Adipocyte (in vitro differentiated cells): ENCODE measurements at places on chromosomes 11 and 22.

GRCh38 chr11:110174645-110175310 is 81.6 kb downstream of the ZC3H12C start:
- DNase-seq = peak; percentile 16

DNA sequence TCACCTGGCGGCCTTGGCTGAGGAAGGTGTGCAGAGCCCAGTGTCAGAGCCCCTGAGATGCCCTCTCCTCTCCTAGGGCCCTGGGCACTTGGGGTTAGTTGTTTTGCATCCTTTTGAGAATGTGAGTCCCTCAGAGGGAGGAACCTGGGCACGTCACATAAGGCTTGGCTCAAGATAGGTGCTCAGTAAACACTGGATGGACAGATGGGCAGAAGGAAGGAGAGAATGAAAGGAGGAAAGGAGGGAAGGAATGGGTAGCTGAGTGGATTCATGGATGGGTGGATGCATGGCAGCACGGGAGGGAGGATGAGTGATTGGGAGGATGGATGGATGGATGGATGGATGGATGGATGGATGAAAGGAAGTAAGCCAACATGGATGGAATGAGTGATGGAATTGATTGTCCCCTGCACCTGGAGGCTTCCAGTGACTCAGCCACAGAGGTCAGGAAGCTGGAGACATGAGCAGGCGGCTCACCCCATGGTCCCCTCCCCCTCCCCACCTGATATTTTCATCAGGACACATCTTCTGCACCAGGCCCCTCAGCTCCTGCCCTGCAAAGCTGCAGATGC is 62.2 kb downstream of the IGLL1 start:
- no peak for DNase-seq

DNA sequence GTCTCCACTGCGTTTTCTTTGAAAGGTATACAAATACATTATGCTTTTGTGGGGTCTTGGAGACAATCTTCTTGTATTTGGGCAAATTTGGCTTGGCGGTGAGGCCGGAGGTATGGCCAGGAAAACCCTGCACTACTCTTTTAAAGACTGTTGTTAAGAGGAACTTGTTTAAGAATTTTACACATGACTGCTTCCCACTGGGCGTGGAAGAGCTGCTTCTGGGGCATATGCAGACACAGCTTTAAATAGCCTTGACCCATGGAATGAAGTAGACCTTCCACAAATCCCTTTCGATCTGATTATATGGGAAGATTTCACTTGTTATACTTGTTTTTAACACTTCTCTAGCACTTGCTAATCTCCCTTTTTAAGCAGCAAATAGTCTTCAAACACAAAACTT is 453.6 kb downstream of the MN1 start:
- DNase-seq = peak; percentile 28

GRCh38 chr11:124625504-124626168 is 3.0 kb downstream of the TBRG1 start:
- no peak for DNase-seq

- no peak for DNase-seq
Measured at GRCh38 chr22:23402275-23403151, 177.6 kb downstream of the IGLL1 start.

DNA sequence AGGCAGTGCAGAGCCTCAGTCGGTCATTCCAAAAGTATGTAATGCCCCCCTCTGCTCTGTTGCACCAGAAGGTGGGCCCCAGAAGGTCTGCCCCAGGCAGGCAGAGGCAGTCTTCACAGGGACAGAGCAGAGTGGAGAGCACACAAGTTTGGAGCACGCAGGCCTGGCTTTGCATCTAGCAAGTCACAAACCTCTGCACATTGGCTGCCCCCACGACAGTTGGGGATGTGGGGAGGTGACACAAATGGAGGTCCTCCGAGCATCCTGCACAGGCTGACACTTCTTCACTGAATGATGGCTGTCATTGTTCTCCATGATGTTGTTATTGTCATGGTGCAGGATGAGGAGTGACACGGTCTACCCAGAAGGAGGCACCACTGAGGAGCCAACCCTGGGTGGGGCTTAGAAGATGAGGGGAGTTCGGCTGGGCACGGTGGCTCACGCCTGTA is 11.9 kb downstream of the TOM1 start:
- DNase-seq = no peak

GRCh38 chr11:95994329-95994728 is 70.4 kb upstream of the MTMR2 start:
- DNase-seq = no peak

DNA sequence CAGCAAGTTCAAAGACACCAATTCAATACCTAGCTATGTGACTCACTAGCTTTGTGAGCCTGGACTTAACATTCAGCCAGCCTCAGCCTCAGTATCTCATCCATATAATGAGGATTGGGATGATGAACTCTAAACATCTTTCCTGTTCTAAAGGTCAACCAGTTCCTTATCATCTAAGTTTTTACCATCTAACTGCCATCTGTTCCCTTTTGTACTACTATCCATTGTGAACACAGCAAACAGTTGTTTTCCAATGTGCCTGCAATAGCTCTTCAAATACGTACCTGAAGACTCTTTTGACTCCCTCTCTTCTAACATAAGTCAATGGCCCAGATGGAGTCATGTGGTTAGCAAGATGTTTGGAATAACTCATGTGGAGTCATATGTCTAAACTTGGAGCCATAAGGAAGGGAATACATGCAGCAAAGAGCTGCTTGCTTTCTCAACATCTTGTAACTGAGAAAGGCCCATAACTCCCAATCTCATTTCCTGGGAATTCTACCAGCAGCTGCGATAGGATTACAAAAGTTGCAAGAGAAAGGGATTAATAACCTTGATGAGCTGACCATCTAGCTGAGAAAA is 19.4 kb downstream of the SYTL2 start:
- DNase-seq = no peak

DNA sequence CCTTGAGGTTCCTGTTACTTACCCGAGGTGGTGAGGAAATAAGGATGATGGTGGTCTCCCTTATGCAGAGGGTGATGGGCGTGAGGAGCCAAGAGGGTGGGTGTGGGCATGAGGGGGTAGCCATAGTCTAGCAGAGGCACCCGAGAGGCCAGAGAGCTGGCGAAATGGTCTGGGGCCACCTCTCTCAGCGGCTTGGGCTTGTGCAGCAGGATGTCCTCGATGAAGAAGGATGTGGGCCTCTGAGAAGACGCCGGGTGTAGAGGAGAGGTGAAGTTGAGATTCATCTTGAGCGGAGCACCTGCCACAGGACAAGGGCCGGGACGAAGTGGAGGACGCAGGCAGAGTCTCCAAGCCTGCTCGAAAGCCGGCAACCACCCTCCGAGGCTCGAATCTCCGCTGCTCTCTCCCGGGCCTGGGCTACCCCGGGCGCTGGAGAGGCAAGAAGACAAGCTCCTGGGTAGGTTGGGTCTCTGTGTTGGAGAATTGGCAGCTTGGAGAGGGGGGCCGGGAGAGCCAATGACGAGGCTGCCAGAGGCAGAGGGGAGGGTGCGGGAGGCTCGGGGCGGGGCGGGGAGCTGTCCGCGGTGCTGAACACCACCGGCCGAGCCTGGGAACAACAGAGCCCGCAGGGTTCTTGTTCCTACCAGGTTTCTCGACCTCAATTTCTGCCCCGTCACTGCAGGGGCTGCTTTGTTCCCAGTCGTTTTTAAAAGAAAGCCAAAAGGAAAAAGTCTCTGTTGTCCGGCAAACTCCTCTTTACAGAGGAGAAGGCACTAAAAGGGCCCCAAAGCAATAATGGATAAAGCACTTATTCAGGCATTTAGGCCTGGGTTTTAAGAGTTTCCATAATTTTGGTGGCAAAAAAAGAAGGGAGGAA is at the start of gene BSX:
Gene BSX, minus strand, starts transcription at position 447 of the 877 bp plus-strand sequence. Its CDS starts 163 bp downstream, at position 284.
- peak; percentile 70 for DNase-seq

- no peak for DNase-seq
Measured at GRCh38 chr11:10385696-10386095, 69.4 kb upstream of the AMPD3 start.

- no peak for DNase-seq
Measured at GRCh38 chr11:133271206-133271605, 261.1 kb downstream of the OPCML start.

- no peak for DNase-seq
Measured at GRCh38 chr11:113685654-113686359, 20.3 kb downstream of the TMPRSS5 start.

GRCh38 chr22:29701155-29701999 is 18.4 kb upstream of the CABP7 start:
- DNase-seq = no peak

DNA sequence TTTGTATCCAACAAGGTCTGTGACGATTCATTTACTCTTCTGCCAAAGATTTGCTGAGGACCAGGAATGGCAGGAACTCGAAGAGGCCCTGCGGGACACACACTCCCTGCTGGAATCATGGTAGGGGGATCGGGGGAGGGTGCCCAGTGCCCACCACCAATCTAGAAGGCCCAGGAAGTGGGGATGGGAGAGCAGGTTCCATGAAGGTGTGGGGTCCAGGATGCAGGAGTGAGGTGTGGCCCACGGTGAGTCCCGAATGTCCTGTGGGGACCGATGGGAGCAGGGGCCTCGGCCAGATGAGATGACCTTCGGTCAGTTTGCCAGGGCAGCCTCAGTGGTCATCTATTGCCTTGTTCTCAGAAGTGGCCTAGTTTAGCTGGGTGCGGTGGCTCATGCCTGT is 492.7 kb downstream of the BRD1 start:
- DNase-seq = no peak

DNA sequence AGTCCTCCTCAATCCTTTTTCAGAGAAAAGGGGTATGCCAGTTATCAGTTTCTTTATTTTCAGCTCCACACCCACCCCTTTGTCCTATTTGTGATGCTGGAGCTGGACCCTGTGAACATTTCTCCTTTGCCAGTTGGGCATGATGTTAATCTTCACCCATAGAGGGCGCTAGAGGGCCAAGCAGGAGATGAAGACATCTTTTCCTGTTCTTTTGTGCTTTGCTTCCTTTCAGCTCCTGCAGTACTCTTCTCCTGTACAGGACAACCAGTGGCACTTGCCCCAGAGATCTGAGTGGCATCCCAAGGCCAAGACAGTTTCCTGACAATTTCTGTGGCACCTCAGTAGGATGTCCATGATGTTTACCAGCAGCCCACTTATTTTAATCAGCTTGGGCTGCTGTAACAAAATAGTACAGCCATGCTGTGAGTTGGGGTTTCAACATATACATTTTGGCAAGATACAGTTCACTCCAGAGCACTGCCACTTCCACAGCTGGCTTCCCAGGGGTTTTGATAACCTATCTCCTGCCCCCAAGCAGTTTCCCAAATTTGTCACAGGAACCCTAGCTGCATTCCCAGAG is 4.6 kb downstream of the SAA2 start:
- peak; percentile 79 for DNase-seq

- DNase-seq = peak; percentile 3
Measured at GRCh38 chr11:114563077-114563476, 3.4 kb upstream of the NXPE1 start.

DNA sequence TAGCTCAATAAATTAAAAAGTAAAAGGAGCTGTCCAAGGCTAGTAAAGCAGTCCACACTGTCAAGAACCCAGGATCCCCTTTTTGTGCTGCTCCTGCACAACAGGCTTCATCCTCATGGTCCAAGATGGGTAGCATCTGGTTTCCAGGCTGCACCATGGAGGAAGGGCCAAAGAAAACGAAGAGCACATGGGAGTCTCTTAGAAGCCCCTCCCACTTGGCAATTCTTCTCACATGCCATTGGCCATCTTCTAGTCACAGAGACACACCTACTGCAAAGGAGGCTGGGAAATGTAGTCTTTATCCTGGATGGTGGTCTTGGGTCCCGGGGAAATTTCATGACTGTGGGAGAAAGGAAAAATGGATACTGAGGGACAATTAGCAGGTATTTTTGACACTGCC is 37.8 kb downstream of the PRR5L start:
- peak; percentile 68 for DNase-seq

- no peak for DNase-seq
Measured at GRCh38 chr11:64853709-64854108, 9.3 kb upstream of the CDC42BPG start.

GRCh38 chr11:1642288-1643145 is 12.9 kb downstream of the KRTAP5-5 start:
- DNase-seq = no peak

- peak; percentile 69 for DNase-seq
Measured at GRCh38 chr11:80096736-80097135, 655.9 kb upstream of the TENM4 start.

DNA sequence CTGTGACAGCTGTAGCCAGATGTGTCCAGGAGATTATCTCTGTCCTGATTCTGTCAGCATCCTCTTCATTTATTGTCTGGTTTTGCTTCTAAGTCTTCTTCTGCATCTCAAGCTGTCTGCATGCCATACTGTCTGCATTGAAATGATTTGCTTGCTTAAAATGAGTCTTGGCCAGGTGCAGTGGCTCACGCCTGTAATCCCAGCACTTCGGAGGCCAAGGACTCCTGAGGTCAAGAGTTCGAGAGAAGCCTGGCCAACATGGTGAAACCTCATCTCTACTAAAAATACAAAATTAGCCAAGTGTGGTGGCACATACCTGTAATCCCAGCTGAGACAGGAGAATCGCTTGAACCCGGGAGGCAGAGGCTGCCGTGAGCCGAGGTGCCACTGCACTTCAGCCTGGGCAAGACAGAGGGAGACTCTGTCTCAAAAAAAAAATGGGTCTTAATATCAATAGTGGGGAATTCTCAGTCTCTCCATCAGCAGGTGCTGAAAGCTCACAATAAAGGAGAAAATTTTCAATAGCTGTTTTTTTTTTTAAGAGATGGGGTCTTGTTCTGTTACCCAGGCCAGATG is 39.2 kb upstream of the AMPD3 start:
- DNase-seq = no peak

- DNase-seq = no peak
Measured at GRCh38 chr11:90326647-90327046, 103.8 kb upstream of the CHORDC1 start.

DNA sequence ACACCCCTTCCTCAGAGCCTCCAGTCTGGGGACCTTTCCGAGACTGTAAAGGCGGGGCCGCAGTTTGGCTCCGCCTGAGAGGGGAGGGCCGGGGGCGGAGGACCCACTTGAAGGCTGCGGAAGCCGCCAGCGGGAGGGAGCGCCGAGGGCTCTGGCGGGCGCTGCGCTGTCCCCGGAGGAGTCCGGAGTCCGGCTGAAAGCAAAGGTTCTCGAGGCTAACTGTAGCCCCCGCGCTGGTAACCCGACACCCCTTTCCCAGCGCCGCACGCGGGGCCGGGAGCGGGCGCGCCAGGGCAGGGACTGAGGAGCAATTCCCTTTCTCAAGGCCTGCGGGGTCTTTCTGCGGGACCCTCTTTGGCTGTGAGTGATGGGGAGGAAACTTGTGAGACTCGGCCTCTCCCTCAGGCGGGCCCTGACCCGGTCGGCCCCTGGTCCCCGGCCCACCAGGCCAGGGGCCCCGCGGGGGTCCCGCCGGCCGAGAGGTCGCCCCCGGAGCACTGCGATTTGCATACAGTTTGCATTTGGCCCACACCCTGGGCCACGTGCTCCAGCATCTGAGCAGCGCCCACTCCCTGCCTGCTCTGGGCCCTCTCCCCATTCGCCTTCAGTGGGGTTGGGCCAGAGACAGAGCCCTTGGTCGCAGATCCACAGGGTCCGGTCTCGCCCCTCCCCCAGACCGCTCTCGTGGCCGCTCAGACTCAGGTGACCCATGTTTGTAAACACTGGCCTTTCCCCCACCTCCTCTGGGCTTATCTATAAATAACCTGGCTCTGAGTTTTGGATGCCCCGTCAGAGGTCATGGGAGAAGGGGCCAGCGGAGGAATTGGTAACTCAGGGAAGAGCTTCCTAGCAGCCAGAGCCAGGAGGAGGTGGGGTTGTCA is 519 bp upstream of the ART5 start:
- peak; percentile 92 for DNase-seq
